ENCODE measurements at places on chromosomes 16 and 17.

DNA sequence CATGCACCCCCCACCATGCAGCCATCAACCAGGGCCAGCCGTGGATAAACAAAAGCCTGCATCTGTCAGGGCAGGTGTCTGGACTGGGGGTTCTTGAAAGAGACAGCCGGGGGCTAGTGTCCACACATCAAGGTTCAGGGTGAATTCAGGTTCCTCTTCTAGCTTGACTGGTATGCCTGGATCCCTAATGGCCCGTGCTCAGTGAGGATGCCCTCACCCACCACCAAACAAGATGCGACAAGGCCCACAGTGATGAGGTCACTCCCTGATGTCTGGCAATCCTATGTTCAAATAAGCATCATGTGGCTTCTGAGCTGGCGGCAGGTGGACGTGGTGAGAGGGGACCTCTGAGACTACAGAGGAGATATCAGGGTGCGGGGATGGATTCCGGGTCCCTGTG lies 64.6 kb downstream of the GOSR1 start:
- no peak for DNase-seq

- no peak for DNase-seq
These were observed 312.4 kb upstream of the CDH5 start for GRCh38 chr16:66054095-66054494.

- DNase-seq = no peak
These were observed 13.0 kb downstream of the RIPOR1 start for GRCh38 chr16:67541391-67542263.

GRCh38 chr17:79043191-79043930 lies 19.4 kb downstream of the C1QTNF1 start:
- DNase-seq = no peak

DNA sequence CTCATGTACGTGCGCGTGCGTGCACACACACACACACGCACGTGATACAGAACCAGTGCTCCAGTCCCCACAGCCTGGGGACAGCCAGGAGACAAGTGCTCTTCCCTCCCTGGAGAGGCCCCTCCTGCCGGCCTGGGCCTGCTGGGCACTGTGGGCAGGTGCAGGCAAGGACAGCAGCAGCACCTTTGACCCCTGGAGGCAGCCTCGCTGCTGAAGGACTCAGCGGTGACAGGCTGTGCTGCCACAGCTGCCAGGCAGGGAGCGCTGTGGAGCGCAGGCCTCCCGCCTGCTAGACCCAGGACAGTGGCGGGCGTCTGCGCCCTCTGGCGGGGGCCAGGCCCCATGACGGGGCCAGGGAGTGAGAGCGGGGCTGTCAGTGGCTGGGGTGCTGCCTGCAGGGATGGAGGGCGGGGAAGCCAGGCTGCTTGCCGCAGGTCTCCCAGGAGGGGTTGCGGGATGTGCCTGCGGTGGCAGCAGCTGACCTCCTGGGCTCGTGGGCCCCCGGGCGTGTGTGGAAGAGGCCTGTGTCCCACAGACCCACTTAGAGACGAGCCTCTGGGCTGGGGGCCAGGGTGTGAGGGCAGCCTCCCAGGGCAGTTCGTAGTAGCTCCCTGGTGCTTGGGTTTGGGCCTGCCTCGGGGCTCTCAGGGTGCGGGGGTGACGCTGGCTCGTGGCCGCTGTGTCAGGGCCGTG lies 63.5 kb upstream of the PVALEF start:
- DNase-seq = peak; percentile 78

GRCh38 chr16:66921729-66922450 lies 3.2 kb upstream of the CDH16 start:
- no peak for DNase-seq

GRCh38 chr17:80246266-80246681 lies 14.4 kb upstream of the RNF213 start:
- DNase-seq = no peak

GRCh38 chr17:37829592-37830123 lies 84.8 kb upstream of the HNF1B start:
- DNase-seq = no peak

GRCh38 chr16:57876210-57876609 lies 73.9 kb upstream of the KIFC3 start:
- DNase-seq = no peak

DNA sequence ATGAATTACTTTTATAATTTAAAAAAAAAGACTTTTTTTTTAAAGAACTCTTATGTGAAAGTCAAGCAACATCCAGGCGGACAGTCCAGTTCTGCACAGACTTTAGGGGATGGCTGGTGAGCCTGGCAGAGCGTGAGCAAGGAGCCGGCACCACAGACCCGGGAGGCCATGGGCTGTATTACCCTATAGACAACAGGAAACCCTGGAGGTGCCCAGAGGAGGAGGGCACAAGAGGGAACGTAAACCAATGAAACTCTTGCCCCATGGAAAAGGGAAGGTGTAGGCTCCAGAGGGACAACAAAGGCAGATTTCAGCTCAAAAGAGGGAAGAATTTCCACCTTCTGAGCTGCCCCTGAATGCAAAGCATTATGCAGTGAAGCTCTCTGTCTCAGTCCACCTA lies 25.5 kb upstream of the RPH3AL start:
- no peak for DNase-seq

DNA sequence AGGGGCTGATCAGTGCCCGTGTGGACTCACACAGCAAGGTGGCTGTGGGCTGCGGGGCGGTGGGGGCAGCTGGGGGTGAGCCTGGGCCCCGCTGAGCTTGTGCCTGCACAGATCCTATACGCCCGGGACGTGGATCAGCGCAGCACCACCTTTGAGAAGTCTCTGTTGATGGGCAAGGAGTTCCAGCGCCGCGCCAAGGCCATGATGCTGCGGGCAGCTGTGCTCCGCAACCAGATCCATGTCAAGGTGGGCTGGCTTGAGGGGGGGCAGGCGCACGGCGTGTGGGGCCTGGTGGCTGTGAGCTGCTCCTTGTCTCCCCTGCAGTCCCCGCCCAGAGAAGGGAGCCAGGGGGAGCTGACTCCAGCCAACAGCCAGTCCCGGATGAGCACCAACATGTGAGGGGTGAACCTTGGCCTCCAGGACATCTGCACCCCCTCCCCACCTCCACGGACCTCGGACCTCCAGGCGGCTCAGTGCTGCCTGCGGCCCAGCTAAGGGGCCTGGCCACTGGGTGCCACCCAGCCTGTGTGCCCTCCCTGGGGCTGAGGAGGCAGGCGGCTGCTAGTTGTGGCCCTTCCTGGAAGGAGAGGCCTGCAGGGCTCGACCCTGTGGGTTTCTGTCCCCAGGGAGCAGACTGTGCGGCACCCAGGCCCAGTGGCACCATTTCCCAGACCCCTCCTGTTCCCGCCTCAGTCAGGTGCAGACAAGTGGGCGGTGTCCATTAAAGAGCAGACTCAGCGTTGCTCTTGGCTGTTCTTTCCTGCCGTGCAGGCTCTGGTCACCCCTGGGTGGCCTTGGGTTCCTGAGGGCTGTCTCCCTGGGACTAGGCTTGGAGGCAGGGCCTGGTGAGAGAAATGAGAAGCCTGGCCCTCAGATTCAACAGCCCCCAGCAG lies 5.3 kb downstream of the GPS1 start:
- DNase-seq = no peak

GRCh38 chr17:16551878-16552636 lies 16.9 kb downstream of the ZNF287 start:
- DNase-seq = no peak

DNA sequence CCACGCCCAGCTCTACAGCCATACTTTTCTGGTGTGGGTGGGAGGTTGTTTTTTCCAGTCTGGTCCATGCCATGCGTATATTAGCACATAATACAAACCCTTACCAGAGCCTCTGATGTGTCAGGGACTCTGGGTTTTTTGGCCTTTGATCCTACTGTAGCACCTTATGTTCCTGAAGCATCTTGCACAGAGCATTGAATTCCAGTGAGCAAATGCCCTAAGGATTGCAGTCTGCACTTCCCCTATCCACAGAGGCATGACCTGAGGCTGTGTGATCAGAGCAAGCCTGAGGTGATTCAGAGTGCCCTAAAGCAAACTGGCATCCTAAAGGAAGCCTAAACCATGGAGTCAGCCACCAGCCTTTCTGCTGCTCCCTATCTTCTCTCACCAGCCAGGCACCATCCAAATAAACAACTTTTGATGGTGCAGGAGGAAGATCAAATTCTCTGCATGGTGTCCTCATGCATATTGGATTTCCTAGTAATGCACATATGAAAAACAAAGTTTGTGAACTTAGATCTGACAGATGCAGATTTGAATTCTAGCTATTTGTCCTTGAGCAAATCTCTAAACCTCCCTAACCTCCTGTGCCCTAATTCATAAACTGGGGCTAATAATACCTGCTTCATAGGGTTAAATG lies 41.2 kb upstream of the HAS3 start:
- DNase-seq = no peak

GRCh38 chr16:13153696-13154095 lies 252.3 kb downstream of the SHISA9 start:
- no peak for DNase-seq

- DNase-seq = peak; percentile 64
These were observed 120.9 kb downstream of the MRM1 start for GRCh38 chr17:36722121-36722902.

GRCh38 chr16:27505297-27506236 lies 44.1 kb downstream of the GTF3C1 start:
- DNase-seq = no peak

DNA sequence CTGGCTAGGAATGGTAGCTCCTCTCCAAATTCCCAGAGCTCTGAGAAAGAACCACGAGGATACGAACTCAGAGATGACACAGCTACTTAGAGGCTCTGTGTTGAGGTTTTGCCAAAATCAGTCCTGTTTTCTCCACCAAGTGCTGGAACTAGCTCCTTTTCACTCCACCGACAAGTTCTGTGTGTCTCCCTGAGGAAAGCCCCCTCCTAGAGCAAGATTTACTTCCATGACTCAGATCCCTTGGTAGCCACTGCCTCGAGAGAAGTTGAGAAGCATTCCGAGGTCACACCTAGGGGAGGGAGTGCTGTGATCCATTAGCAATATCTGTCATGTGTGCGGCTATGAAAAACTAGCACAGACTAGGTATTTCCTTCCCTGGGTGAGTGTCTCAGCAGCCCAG lies 30.6 kb downstream of the IL21R start:
- DNase-seq = no peak

DNA sequence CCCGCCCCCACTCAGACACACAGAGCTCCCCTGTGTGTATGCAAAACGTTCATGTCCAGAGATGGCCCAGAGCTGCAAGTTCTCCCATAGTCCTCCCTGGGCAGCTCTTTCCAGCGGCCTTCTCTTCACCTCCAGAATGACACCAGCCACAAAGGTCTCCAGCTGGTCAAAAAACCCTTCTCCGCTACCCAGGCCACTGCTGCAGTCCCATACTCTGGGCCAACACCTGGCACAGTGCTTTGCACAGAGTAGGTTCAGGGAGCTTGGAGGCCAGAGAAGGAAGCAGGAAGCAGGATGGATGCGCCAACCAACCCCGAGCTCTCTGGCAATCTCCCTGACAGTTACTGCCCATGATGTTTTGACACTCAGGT lies 1.1 kb upstream of the STAT5B start:
- DNase-seq = no peak

- DNase-seq = no peak
These were observed 196.9 kb upstream of the CDH11 start for GRCh38 chr16:65318590-65319257.

GRCh38 chr16:53948734-53949430 lies 244.9 kb downstream of the FTO start:
- no peak for DNase-seq

GRCh38 chr16:19463468-19464315 lies 46.0 kb downstream of the TMC5 start:
- DNase-seq = no peak

- DNase-seq = no peak
These were observed at the start of gene SLC6A4 for GRCh38 chr17:30235386-30236296. Gene SLC6A4, minus strand, starts transcription at chr17:30235697. Its CDS starts 13,739 bp downstream, at chr17:30221958.

GRCh38 chr17:57962279-57963148 lies 7.3 kb upstream of the CUEDC1 start:
- DNase-seq = no peak

DNA sequence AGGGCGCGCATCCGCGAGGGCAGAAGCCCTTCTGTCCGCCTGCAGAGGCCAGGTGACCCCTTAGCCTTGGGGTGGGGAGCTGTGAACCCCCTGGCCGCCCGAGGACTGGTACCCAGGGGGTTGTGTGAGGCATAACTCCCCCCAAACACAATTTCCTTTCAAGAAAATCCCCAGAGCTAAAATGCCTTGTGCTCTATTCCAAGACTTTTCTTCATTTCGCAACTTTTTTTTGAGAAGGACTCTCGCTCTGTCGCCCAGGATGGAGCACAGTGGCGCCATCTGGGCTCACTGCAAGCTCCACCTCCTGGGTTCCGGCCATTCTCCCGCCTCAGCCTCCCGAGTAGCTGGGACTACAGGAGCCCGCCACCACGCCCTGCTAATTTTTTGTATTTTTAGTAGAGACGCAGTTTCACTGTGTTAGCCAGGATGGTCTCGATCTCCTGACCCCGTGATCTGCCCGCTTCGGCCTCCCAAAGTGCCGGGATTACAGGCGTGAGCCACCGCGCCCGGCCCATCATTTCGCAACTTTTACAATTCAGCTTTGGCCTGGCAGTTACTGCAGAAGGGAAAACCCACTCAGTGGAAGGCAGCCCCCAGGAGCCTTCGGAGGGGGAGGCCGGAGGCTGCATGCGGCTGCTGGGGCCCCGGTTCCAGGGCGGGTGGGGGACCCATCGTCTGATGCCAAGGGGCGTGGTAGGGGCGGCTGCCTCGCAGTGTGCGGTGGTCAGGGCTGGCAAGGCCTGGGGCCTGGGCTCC lies 963 bp upstream of the APRT start:
- no peak for DNase-seq

DNA sequence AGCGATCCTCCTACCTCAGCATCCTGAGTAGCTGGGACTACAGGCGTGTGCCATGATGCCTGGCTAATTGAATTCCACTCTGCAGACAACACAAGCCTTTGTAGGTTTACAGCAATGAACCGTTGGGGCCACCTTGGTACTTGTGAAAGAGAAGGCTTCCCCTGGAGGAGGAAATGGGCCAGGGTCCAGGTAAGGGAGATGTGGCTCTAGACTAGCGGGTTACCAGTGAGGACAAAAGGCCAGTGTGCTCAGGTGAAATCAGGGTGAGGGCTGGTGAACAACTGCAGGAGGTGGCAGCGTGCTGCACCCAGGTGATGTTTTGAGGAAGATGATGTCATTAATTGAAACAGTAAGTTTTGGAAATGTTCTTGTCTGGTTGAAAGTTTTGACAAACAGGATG lies 6.7 kb downstream of the SDR42E1 start:
- DNase-seq = no peak

DNA sequence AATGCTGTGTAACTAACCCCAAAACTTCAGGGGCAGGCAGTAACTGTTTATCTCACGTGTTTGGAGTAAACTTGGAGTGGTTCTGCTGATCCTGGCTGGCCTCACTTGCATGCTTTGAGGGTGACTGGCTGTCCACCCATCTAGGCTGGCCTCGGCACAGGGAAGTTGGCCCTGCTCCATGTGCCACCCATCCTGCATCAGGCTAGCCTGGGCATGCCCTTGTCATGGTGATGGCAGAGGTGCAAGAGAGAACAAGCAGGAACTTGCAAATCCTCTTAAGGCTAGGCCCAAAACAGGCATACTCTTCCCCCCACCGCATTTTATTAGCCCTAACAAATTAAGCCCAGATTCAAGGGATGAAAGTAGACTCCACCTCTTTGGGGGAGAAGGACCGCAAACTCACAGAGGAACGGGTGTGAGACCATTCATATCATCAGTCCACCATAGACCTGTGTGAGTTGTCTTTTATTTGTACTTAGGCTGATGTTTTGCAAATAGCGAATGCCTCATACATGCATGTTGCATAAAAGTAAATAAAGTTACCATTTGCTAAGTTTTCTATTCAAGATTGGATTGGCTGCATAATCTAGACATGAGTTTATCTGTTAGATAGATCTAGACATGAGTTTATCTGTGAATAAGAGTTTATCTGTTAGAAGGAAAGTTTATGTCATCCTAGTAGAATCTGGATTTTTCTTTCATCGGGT lies 221.0 kb downstream of the CCDC182 start:
- DNase-seq = no peak
